ENCODE measurements at places on chromosomes 1 and 21.

GRCh38 chr1:90773812-90774211 is 56.7 kb upstream of the BARHL2 start:
- no peak for DNase-seq

DNA sequence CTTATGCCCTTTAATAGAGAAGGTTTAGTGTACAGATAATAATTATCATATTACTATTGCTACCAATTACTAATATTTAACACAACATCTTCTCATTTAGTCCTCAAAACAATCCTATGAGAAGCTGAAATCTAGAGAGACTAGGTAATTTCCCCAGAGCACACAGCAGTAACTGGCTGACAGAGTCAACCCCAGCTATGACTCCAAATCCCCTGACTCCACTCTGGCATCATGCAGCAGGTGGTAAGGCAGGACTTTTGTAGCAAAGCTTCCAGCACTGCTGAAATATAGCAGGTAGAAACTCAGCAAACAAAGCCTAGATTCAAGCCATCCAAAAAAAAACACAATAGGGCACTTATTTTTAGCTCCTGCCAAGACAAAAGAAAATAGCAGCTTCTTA is 79.3 kb upstream of the RGS2 start:
- no peak for DNase-seq

DNA sequence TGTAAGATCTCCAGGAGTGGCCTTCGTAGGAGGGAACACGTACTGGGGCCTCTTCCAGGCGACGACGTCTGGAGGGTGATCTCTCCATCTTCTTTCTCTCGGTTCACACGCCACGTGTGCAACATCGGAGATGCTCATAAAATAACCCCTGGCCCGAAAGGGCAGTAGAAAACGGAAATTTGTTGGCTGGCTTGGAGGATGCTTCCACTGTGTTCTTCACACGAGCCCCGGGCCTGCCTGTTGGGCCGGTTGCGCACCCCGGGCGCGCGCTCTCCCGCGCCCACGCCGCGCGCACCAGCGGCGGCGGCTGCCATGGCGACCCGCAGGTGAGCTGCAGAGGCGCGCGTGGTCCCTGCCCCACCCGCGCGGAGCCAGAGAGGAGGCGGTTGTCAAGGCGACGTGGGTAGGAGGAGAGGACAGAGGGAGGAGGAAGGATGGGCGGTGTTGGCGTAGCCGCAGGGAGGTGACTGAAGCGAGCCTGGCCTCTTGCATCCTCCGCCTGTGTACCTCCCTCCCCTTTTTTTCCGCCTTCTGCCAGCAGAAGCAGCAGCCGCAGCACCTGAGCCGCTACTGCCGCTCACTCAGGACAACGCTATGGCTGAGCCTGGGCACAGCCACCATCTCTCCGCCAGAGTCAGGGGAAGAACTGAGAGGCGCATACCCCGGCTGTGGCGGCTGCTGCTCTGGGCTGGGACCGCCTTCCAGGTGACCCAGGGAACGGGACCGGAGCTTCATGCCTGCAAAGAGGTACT is at the start of gene ELAPOR1:
TSS of gene ELAPOR1 (plus strand) at position 526 of the 752 bp plus-strand sequence. CDS start at position 595, 69 bp downstream.
- DNase-seq, result peak; percentile 80

DNA sequence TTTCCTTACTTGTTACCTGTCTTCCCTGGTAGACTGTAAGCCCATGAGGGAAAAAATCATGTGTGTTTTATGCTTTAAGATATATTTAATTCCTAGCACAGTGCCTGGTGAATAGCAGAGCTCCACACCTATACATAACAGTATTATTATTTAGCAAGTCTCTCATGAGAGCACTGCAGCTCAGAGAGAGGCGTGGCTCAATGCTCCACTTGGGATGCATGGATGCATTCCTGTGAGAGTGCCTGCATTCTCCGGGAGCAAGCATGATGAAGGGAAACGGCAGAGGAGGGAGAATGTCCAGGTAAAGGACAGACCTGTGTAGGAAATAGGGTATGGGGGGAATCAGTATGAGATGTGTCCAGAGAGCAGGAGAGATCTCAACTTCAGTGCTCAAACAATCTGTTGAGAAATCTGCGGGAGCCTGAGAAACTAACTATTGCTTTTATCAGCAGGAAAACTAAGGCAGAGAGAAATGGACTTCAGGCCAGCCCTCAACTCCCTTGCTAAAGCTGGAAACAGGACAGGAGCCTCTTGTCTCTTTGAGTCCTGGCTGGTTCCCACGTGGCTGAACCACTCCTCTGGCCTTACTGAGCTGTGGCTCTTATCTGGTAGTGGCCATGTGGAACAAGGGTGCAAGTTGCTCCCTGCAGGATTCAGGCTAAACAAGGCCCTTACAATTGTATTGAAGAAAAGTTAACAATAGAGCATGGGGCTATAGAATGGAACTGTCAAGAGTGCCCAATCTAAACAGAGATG is 113.1 kb downstream of the KCNN3 start:
- no peak for DNase-seq

GRCh38 chr1:203172184-203173010 is 3.2 kb downstream of the MYBPH start:
- peak; percentile 71 for DNase-seq

GRCh38 chr1:223847781-223848345 is 2.1 kb upstream of the TP53BP2 start:
- DNase-seq, result no peak

DNA sequence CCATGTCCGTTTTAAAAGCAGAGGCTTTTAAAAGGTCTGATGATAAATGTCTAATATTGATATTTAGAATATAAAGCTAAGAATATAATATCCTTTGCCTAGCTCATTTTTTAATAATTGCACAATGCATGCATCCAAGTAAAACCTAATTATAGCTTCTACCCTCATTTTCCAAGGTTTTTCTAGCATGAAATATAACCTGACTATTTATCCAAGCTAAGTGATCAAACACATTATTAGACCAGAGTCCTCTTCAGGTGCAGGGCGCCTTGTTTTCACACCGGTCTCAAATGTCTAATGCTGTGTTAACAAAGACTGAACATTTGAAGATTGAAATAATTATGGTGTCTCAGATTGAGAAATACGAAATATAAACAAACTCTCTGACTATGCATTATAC is 648.9 kb upstream of the CXADR start:
- no peak for DNase-seq

GRCh38 chr1:14826172-14826636 is 227.7 kb downstream of the KAZN start:
- peak; percentile 62 for DNase-seq

GRCh38 chr1:152047413-152047729 is 10.6 kb upstream of the S100A11 start:
- DNase-seq, result no peak

DNA sequence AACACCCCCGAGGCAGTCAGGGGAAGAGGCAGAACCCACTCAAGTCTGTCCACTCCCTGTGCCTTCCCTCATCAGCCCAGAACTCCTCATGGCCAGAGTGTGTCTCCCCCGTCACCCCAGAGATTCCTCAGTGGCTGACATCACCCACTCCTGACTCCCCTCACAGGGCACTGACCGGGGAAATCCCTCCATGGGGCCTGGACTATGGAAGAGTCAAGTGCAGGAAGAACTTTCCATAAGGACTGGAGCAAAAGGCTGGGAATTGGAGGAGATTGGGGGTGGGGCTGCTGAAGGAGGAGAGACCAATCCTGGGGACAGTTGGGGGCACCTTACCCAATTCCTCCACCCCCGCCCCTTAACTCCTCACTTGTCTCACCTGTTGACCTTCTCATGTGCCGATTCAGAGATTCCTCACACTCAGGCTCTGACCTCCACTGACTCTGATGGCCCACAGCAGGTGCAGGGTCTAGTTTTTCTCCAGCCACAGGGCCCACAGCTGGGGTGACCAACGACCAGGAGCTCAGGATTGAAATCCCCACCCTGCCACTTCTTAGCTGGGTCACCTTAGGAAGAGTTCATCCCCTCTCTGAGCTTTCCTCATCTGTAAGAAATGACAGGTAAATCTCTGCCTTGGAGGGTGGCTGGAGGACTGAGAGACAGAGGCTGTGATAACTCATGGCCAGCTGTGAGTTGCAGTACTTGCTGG is 481 bp upstream of the EXTL1 start:
- no peak for DNase-seq

DNA sequence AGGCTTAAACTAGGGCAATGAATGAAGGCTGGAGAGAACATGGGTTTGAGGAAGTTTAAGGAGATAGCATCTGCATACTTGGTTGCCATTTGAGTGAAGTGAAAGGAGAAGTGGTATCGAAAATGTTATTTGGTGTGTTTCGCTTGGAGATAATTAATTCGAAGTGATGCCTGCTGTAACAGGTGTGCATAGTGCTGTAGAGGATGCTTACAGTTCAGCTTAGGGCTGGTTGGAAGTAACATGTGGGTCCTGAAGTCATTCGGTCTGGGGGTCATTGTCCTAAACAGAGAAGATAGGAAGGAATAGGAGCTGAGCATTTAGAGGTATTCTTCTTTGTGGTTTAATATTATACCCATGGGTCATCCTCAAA is 301 bp upstream of the NUDT17 start:
- DNase-seq, result no peak

DNA sequence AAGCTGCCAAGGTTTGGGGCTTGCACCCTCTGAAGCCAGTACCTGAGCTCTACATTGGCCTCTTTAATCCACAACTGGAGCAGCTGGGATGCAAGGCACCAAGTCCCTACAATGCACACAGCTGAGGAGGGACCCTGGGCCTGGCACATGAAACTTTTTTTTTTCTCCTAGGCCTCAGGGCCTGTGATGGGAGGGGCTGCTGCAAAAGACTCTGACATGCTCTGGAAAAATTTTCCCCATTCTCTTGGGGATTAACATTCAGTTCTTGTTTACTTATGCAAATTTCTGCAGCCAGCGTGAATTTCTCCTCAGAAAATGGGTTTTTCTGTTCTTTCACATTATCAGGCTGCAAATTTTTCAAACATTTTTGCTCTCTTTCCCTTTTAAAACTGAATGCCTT is 1072.2 kb downstream of the BRINP3 start:
- no peak for DNase-seq

- no peak for DNase-seq
Measured at GRCh38 chr1:53369034-53369750, 41.3 kb upstream of the LRP8 start.

GRCh38 chr1:1418464-1419362 is 2.4 kb downstream of the ANKRD65 start:
- peak; percentile 45 for DNase-seq

DNA sequence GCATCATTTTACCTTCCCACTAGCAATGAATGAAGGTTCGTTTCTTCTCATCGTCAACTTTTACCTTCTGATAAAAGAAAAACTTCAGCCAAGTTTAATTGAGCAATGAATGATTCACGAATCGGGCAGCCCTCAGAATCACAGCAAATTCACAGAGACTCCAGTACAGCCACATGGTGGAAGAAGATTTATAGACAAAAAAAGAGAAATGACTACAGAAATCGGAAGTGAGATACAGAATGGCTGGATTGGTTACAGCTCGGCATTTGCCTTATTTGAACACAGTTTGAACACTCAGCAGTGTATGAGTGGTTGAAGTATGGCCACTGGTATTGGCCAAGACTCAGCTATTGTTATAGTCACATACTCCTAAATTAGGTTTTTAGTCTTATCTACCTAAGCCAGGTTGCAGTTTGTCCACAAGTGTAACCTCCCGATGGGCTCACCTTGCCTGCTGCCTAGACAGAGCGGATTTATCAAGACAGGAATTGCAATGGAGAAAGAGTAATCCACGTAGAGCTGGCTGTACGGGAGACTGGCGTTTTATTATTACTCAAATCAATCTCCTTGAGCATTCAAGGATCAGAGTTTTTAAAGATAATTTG is 15.3 kb downstream of the AK4 start:
- no peak for DNase-seq

GRCh38 chr21:17813353-17813752 is 5.8 kb downstream of the C21orf91 start:
- DNase-seq, result no peak

DNA sequence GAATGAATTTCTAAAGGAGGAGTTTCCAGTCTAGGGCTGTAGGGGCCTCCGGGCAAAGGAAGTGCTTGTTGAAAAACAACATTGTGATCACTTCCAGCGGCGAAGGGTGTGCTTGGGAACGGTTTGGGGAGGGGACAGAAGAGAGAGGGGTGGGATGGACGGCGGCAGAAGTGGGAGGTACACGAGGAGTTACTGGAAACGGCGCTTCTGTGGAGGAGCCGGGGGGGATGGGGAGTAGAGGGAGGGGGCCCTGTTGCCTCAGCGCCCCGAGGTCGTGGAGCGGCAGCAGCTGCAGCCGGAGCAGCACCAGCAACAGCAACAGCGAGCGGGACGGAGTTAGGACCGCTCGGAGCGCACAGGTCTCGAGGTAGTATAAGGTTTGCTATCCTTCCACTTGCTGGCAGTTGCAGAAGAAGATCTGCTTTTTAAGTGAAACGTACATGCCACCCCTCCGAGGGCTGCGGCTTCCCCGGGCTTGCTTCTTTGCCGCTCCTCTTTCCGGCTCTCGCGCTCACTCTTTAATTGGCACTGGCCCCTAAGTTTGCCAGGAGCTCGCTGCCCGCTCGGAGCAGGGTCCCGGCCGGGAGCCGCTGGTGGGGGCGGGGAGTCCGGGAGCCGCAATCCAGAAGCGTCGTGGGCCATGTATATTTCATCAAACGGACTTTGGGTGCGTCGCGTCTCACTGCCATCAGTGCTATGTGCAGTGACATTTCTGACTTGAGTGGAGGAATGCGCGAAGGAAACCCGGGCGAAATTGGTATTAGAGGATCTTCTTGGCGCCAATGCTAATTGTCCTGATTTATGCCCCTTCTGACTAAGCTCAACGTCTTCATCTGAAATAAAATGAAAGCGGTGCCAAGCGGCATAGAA is 771 bp upstream of the NTNG1 start:
- peak; percentile 80 for DNase-seq

- no peak for DNase-seq
Measured at GRCh38 chr21:46509741-46510502, 51.2 kb downstream of the DIP2A start.

DNA sequence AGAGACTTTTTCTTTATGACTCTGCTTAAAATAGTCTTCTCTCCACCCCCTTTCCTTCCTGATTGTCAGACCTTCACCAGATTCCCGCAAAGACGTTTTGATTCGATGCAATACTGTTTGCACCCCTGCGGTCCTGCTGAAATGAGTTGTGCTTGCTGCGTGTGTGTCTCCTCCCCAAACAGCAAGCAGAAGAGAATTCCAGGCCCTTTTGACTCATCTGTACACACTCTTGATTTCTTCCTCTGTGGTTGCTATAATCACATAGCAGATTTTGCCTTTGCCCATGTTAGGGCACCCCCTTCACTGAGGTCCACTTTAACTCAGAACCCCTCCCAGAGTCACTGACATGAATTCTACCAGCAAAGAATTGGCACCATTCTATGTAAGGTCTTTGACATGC is 136.5 kb downstream of the ZZZ3 start:
- DNase-seq, result no peak

DNA sequence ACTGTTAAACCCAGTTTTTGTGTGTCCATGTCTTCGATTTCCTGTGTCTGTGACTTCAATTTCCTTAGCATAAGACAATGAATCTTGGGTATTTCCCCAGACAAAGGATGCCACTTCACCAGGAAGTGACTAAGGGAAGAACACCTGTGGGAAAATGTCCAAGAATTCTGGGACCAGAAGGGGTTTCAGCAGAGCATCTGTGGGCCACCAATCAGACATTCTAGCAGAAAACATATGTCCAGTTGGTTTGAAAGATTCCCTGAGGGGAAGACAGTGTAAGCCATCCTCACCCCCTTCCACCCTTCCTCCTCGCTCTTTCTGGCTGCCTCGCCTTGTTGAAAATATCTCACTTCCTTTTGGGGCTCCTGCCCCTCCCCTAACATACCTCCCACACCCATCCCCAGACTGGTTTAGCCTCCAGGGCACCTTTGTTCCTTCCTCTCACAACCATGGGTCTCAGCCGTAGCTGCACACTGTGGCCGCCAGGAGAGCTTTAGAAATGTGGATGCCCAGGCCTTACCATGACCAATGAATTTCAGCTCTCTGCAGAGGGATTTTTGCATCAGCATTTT is 25.5 kb upstream of the IFNAR1 start:
- DNase-seq, result no peak

GRCh38 chr1:107941123-107941522 is 23.9 kb downstream of the VAV3 start:
- no peak for DNase-seq

Data from eye (tissue), 1 donor.